ENCODE measurements at places on chromosomes 11 and 22. TPM values are rescaled to one million over a fixed set of nuclear protein-coding genes. Genes with fewer than 3 reads are reported as not detected.

Gene GAL
- 0.86 TPM for total RNA-seq

Gene TRIM3
- total RNA-seq = 59.3 TPM

Gene FAM111B
- total RNA-seq = not detected

Gene ARL2
- total RNA-seq = 131 TPM

Gene OR8G5
- not detected for total RNA-seq

Gene LMO1
- total RNA-seq = 3.9 TPM

Gene BAIAP2L2
- total RNA-seq = 8.4 TPM

Gene PKDREJ
- 0.14 TPM for total RNA-seq

Gene NAV2
- 65.3 TPM for total RNA-seq

Gene MRGPRE
- 0.57 TPM for total RNA-seq

Gene TBX1
- total RNA-seq = not detected

Gene CHRNA10
- 3.3 TPM for total RNA-seq

Gene ARFIP2
- 55.1 TPM for total RNA-seq

Gene SERHL2
- total RNA-seq = 6.2 TPM

Gene SCN2B
- 64.1 TPM for total RNA-seq

Gene MS4A6E
- not detected for total RNA-seq

Gene MRGPRX4
- total RNA-seq = not detected

Gene CLCF1
- not detected for total RNA-seq

Gene NOX4
- 3.1 TPM for total RNA-seq

Gene TUBA8
- 50.8 TPM for total RNA-seq

Gene ZNF214
- total RNA-seq = 6.4 TPM

Gene PLCB3
- 17.6 TPM for total RNA-seq

Gene SCARF2
- 4.2 TPM for total RNA-seq

Gene PATE4
- not detected for total RNA-seq

Gene PHF21B
- total RNA-seq = 39.2 TPM

Gene MSANTD4
- total RNA-seq = 46.8 TPM

Gene APOL5
- not detected for total RNA-seq

Gene CCDC116
- total RNA-seq = 0.33 TPM

Gene OR8H3
- not detected for total RNA-seq

Gene MGAT3
- total RNA-seq = 95.0 TPM

Gene AQP11
- 6.8 TPM for total RNA-seq

Gene OR8B8
- total RNA-seq = not detected

Gene PLAAT5
- 5.9 TPM for total RNA-seq

Gene MMP13
- total RNA-seq = not detected

Gene MS4A4E
- total RNA-seq = 2.6 TPM

Gene MN1
- 7.0 TPM for total RNA-seq

Gene OR52N2
- not detected for total RNA-seq

Gene MPPED1
- 79.6 TPM for total RNA-seq

Gene MPEG1
- total RNA-seq = 0.77 TPM

Gene MYO7A
- total RNA-seq = 4.9 TPM

Gene TNNT3
- total RNA-seq = 1.3 TPM

Gene CASP1
- total RNA-seq = 6.4 TPM

Gene SSTR3
- total RNA-seq = 12.4 TPM

Gene OR2D2
- 1.1 TPM for total RNA-seq

Gene TRIM6
- total RNA-seq = 0.73 TPM

Gene ZNF215
- total RNA-seq = 3.4 TPM

Gene NCAM1
- 459 TPM for total RNA-seq

Gene CALCA
- total RNA-seq = not detected

Gene OR8D4
- total RNA-seq = not detected

Gene AGBL2
- total RNA-seq = 2.1 TPM

Gene GALNT18
- total RNA-seq = 38.5 TPM

Gene FGF4
- total RNA-seq = not detected

Gene PANX1
- 18.7 TPM for total RNA-seq

Gene GCAT
- total RNA-seq = 27.3 TPM

Gene FAM227A
- 6.0 TPM for total RNA-seq

Gene WNT11
- total RNA-seq = 1.3 TPM

Gene MUC6
- total RNA-seq = not detected

Gene CELSR1
- total RNA-seq = not detected

Gene IL18
- 5.0 TPM for total RNA-seq

Gene SAC3D1
- total RNA-seq = 11.2 TPM
